ENCODE measurements at places on chromosomes 11 and 22.

DNA sequence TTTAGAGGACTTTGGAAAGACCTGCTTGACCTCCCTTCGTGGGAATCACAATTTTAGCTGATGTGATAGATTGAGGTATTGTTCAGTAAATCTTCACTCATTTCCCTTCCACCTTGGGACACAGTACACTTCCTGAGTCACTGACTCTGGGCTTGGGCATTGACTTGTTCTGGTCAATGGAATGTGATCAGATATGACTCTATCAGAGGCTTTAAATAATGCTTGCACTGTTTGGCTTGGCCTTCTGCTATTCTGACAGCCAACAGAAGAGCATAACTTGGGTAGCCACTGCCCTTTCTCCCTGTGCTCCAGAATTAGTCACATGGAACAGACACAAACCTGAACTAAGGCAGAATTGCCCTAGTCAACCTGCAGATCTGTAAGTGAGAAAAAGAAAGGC, 12.5 kb downstream of the PRR5L start:
- DNase-seq, result no peak

GRCh38 chr11:63802637-63803414, 10.4 kb upstream of the SPINDOC start:
- DNase-seq, result peak; percentile 33

GRCh38 chr22:46625113-46625842, 5.1 kb downstream of the GRAMD4 start:
- no peak for DNase-seq

- DNase-seq, result no peak
These were observed 74.7 kb downstream of the KCNQ1 start for GRCh38 chr11:2519517-2519861.

GRCh38 chr11:80505771-80506170, 1064.9 kb upstream of the TENM4 start:
- no peak for DNase-seq

GRCh38 chr11:83410605-83411565, 124.7 kb upstream of the CCDC90B start:
- no peak for DNase-seq

DNA sequence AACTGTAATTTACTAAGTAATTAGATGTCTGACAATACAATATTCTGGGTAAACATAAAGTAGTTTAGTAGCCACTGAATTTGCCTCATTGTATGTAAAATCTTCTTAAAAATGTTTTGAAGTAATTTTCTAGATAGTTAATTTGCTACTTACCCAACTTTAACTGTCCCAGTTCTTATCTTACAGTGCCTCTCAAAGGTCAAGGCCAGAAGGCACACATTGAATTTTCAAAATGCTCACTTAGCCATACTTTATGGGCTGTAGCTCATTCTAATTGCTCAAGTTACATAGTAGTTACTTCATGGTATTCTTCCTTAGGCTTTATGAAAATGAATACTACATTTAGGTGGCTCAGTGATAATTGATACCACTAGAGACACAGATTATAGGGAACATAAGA, 666.6 kb downstream of the CNTN5 start:
- peak; percentile 59 for DNase-seq

DNA sequence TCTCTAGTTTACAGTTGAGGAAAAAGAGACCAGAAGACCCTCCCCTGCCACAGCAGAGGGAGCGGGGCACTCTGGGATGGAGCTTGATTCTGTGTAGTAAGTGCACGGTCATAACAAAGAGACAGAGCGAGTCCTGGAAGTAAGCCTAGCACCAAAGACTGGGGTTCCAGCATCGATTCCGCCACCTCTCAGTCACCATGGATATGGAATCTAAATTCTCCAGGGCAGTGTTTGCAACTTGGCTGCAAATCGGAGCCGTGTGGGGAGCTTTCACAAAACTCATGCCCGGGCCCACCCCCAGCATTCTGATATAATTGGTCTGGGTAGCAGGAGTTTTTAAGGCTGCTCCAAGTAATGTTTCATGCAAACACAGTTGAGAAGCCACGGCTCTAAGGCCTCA, 129.5 kb upstream of the OPCML start:
- DNase-seq, result no peak

- DNase-seq, result no peak
These were observed 4.8 kb upstream of the NOX4 start for GRCh38 chr11:89495951-89496350.

- no peak for DNase-seq
These were observed 60.6 kb downstream of the PPP6R2 start for GRCh38 chr22:50403701-50404101.

DNA sequence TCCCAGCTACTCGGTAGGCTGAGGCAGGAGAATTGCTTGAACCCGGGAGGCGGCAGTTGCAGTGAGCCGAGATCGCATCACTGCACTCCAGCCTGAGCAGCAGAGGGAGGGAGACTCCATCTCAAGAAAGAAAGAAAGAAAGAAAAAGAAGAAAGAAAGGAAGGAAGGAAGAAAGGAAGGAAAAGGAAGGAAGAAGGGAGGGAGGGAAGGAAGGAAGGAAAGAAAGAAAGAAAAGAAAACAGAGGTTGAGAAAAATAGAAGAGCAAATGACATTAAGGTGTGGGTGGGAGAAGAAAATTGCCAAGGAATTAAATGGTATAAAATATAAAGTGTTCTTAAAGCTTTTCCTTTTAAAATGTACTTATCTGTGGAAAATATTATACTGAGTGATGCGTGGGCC, 49.9 kb downstream of the AHNAK start:
- DNase-seq, result no peak

DNA sequence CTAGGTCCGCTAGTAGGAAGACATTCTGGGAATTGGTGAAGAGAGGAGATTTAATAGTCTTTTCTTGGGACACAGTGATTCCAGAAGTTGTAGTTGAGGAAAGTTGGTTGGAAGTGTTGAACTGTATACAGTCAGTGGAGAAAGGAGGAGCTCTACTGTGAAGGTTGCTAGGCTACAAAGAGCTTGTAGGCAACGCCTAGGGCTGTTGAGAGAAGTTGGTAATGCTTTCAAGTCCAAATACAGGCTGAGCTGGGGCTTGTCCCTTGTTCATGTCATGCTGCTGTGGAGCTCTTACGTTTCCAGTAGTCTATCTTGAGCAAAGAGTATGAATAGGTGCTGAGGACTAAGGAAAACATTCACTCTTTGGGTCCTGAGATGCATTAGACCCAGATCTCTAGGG, 1.1 kb downstream of the TBCEL start:
- DNase-seq, result no peak
